ENCODE measurements at places on chromosomes 7 and 10.

DNA sequence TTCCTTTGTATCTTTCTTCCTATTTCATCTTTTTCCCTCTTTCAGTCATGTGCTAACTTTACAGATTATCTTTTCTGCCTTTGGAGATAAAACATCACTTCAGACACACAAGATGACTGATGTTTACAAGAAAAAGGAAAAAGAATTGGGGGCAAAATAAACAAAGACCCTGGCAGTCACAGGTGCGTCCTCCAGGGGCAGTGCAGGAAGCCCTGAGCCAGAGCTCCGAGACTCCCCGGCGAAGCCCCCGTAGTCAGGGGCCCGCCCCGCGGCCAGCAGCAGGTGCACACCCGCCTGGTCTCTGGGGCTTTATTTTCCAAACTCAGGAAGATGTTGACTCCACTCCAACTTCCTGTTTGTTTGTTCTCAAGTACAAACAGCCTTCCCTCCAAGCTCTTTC lies 10.2 kb downstream of the STK32C start:
- no peak for DNase-seq

DNA sequence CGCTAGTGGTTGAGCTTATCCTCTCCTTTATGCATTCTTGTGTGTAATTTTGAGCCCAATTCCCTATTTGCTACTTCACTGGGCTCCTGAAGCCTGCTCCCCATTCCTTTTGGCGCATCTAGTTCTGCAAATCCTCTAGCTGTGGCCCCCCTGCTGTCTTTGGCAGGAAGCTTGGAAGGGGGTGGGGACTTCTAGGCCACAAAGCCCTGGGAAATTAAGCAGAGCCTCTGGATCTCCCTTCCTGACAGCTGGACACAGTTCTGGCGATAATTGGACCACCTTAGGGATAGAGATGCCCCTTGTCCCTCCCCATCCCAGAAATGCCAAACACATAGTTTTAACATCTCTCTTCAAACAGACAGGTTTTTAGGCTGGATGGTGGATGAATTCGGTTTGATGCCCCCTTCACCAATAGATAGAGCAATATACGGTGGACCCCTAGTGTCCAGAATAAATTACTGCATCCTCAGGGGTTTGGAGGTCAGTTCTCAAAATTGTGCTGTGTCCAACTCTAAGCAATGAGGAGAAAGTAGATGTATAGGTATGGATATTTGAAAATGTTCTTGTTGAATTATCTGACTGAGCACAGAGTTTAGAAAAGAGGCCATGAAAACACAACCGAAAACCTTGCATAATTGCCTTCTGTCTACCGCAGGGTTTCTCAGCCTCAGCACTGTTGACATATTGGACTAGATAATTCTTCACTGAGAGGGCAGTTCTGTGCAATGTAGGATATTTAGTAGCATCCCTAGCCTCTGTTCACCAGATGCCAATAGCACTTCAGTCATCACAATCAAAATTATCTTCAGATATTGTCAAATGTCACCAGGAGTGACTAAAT lies 75.5 kb downstream of the PAPSS2 start:
- peak; percentile 58 for DNase-seq

- no peak for DNase-seq
These were observed 205.3 kb downstream of the CHRM2 start for GRCh38 chr7:137073571-137074325.

DNA sequence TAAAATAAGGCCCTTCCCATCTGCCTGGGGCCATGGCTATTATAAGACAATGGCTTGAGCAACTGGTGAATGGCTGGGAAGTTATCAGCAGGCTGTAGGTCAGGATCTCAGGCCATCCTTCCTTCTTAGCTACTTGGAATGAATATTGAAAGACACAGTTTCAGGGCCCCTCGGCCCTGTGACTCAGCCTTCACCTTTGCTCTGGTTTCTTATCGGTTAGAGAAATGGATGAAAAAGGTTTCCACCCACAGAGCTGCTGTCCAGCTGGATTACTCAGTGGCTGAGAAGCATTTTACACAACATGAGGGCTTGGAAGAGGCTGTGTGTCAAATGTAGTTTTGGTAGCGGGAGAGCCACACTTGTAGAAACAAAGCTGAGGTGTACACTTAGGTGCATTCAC lies 9.4 kb downstream of the ACSL5 start:
- DNase-seq = no peak

DNA sequence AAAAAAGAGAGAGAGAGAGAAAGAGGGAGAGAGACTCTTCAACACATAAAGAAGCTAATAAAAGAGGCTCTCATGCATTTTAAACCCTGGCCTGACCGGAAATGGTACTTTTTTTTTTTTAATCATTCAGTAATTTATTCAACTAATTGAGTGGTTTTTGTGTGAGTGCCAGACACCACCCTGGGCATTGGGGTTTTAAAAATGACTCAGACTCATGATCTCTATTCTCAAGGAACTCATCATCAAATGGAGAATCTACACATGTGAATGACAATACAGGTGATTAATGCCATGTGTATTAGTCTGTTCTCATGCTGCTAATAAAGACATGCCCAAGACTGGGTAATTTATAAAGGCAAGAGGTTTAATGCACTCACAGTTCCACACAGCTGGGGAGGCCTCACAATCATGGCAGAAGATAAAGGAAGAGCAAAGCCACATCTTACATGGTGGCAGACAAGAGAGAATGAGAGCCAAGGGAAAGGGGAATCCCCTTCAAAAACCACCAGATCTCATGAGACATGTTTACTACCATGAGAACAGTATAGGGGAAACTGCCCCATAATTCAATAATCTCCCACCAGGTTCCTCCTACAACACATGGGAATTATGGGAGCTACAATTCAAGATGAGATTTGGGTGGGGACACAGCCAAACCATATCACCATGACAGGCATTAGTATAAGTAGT lies 158.5 kb upstream of the AUTS2 start:
- DNase-seq = no peak
